ENCODE measurements at places on chromosomes 12 and 14. TPM values are rescaled to one million over a fixed set of nuclear protein-coding genes. Genes with fewer than 3 reads are reported as not detected.

The KRT6B gene
- total RNA-seq: under 0.01 TPM

The USP44 gene
- total RNA-seq: 0.85 TPM

The HCAR2 gene
- not detected for total RNA-seq

The IPO8 gene
- 52.4 TPM for total RNA-seq

The KRT6A gene
- total RNA-seq: 0.56 TPM

The SPTSSA gene
- 12.3 TPM for total RNA-seq

The KLRC2 gene
- total RNA-seq: not detected
